ENCODE measurements at places on chromosomes 2 and 18.
A peak's percentile ranks its signal among the peaks of the same experiment; 100 is the strongest.

GRCh38 chr2:102335871-102336366, 19.7 kb upstream of the IL18R1 start:
- peak; percentile 3 for DNase-seq

DNA sequence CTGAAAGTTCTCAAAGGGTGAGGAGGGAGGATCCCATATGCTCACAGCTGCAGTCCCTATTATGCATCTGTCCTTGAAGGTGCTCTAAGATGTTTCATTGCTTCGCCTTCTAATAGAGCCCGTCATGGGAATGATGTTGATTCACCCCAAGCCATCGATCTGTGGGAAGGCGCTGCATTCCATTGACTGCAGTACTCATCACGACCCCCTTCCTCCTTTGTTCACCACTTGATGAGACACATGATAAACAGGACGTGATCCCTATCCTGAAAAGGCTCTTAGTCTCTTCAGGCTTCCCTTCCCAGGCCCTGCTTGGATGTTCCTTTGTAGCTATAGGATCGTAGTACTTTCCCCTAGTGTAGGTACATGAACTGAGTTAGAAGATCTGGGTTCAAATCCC, 181.8 kb downstream of the AGPS start:
- DNase-seq = no peak

- DNase-seq = peak; percentile 94
Observed at GRCh38 chr2:127810619-127811396, at the start of gene WDR33. Gene WDR33, minus strand, starts transcription at chr2:127811171. Its CDS starts 40,190 bp downstream, at chr2:127770981.

DNA sequence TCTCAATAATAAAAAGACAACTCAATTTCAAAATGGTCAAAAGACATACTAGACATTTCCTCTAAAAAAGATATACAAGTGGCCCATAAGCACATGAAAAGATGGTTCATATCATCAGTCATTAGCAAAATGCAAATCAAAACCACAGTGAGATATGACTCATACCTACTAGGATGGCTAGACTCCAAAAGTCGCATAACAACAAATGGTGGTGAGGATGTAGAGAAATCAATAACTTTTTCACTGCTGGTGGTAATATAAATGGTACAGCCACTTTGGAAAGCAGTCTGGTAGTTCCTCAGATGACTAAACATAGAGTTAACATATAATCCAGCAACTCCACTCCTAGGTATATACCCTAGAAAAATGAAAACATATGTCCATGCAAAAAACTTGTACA, 242.3 kb upstream of the NOL4 start:
- DNase-seq = no peak

GRCh38 chr2:67997528-67997900, 65.3 kb downstream of the C1D start:
- DNase-seq = no peak

DNA sequence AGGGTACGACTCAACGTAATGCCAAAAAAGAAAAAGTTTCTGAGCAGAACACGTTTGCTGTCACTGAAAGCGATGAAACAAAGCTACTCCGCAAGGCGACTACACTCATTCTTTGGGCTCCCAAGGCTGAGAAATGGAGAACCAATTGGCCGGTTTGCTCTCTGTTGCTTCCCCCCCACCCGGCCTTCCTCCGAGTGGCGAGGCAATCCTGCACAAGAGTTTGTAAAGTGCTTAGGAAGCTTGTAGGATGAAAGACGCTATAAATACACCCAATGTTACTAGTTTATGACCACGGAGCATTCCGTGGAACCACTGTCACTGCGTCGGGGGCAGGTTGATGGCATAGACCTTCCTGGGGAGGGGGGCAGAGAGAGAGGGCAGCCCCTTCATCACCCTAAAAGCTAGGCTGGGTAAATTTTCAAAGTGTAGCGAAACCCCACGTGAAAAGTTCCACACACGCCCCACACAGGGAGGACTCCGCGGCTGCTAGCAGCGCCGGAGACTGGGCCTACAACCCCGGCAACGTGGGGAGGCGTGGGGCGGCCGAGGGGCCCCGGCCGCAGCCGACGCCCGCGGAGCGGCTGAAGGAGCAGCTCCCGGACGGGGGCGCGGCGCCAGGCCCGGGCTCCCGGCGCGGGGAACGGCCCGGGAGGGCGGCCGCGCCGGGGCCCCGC, 915 bp downstream of the CUL3 start:
- peak; percentile 38 for DNase-seq

DNA sequence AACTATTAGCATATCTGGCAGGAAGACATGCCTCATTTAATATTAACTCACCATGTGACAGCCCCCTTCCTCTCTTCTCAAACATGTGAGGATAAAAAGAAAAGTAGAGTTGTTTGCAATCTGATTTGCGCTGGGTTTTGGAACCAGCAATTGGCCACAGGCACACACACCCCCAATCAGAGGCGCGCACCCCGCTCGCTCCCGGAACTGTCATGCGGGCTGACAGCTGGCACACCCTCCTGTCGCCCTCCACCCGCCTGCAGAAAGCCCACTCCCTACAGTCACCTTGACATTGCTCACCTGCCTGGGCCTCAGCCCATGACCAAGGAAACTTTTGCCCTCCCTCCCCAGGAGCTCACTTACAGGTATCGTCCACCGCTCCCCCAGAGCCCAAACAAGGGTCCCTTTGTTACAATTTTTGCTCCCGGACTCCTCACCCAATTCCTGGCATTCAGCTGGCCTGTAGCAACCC, 1.1 kb downstream of the COBLL1 start:
- DNase-seq = peak; percentile 60

DNA sequence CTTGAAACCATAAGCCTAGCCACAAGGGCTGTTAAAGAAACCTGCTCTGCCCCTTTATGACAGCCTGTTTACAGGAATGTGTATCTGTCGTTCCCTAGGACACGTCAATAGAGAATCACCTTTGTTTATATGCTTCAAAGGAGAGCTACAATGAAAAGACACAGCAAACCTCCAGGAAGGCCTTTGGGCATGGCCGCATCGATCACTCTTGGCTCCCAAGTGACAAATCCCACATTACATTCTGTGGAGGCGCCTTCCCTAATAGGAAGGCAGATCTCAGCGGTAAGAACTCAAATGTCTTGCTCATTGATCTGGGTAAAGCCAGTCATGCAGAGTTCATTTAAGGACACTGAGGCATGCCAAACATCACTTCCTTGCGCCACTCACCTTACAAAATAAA, 26.5 kb downstream of the KIAA2012 start:
- no peak for DNase-seq

DNA sequence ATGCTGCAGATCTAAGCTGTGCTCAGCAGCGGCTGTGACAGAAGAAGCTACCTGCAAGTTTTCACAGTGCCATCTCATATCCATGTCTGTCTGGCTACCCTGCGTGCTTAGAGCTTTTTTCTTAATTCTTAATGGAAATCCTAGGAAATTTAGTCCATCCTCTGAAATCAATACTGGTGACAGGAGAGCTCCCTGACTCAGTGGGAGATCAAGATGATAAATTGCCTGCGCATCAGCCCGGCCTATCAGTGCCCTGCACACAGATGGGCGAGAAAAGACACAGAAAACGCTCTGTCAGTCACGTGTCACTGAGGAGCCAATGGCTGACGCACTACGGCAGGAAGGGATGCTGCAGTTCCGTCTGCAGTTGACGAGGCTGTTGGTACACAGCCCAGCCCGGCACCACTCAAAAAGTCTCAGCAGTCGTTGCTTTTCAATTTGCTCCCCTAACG, 819.6 kb upstream of the FSHR start:
- peak; percentile 30 for DNase-seq

DNA sequence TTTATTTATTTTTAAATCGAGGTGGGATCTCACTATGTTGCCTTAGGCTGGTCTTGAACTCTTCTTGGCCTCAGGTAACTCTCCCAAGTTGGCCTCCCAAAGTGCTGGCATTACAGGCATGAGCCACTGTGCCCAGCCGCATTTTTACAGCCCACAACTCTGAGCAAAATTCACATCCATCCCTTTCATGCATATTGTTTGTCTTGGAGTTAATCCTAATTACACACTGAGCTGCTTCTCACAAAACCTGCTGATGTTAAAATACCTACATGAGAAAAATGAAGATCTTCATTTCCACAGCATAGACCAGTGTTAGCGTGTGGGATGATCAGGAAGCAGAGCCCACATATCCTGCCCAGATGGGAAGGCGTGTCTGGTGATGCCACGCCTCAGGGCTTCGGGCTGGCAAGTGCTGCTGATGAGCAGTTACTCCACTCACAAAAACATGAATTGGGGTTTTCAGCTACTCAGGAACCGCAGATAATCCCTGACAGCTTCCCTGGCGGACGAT, 14.6 kb downstream of the ITGB1BP1 start:
- no peak for DNase-seq

DNA sequence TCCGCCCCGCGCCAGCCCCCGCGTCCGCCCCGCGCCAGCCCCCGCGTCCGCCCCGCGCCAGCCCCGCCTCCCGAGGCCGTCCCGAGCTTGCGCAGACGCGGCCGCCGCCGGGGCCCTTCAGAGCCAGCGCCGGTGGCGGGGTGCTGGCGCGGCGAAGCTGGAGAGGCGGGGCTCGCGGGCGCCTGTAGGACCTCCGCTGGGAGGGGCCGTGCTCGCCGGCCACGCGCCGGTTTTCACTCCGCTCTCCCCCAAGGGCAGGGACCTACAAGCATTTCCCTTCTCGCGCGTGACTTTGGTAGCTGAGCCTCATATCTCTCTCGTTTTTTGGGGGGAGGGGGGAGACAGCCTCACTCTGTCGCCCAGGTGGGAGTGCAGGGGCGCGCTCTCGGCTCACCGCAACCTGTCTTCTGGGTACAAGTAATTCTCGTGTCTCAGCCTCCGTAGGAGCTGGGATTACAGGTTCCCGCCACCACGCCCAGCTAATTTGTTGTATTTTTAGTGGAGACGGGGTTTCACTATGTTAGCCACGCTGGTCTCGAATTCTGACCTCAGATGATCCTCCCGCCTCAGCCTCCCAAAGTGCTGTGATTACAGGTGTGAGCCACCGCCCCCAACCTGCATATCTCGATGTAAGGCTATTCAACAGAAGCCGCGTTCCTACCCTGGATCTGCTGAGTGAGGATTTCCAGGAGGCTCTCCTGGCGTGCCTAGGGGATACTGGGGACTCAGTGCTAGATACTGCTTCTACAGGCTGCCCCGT, at the start of gene ZNF514:
Gene ZNF514 (minus strand): TSS at position 159 of the 760 bp plus-strand sequence. CDS start 6,595 bp downstream, outside the sequence.
- peak; percentile 87 for DNase-seq

- no peak for DNase-seq
Observed at GRCh38 chr18:37006742-37007141, 177.8 kb downstream of the KIAA1328 start.

- peak; percentile 16 for DNase-seq
Observed at GRCh38 chr18:62183578-62184195, 3.2 kb downstream of the PIGN start.

GRCh38 chr2:26653207-26654060, 12.3 kb upstream of the CIB4 start:
- peak; percentile 72 for DNase-seq

- DNase-seq = no peak
Observed at GRCh38 chr18:21450913-21451312, 149.6 kb downstream of the ESCO1 start.

GRCh38 chr2:77521931-77522470, at the start of gene LRRTM4:
Gene LRRTM4, minus strand, starts transcription at chr2:77522376.
- DNase-seq = no peak

- DNase-seq = no peak
Observed at GRCh38 chr2:108239786-108240185, at the start of gene SULT1C3. Gene SULT1C3, plus strand, starts transcription at chr2:108239968. Its CDS starts 7,227 bp downstream, at chr2:108247195.

GRCh38 chr2:225076125-225076524, 33.9 kb upstream of the DOCK10 start:
- no peak for DNase-seq

- DNase-seq = no peak
Observed at GRCh38 chr2:4356109-4356508, 652.7 kb downstream of the DCDC2C start.

DNA sequence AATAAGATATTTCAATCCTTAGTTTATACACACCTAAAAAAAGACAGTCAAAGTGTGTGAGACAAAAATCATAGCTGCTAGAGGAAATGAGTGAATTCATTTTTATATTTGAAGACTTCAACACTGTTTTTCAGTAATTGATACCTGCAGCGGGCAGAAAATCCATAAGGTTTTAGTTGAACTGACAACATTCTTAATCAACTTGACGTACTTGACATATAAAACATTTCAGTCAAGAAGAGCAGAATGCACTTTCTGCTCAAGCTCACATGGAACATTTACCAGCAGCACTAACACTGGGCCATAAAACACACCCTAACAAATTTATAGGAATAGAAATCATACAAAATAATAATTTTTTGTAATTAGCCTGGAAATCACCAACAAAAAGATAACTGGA, 959.6 kb upstream of the SOX11 start:
- DNase-seq = no peak

DNA sequence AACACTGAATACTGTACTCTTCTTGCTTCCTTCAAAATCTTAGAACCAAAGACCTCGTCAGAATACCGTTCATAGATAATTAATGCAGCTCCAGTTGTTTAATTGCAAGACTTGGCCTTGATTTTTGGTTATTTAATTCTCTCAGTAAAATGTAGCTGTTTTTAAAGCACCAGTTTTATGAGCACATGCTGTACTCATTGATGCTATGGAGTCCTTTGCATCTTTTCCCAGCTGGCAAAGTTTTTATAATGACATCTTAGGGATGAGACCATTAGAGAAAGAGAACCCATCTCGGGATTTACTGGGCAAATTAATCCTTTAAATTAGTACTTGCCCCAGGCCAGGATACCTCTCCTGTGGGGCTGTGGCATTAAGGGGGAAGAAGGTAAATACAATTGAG, 199.3 kb downstream of the MEMO1 start:
- DNase-seq = no peak

DNA sequence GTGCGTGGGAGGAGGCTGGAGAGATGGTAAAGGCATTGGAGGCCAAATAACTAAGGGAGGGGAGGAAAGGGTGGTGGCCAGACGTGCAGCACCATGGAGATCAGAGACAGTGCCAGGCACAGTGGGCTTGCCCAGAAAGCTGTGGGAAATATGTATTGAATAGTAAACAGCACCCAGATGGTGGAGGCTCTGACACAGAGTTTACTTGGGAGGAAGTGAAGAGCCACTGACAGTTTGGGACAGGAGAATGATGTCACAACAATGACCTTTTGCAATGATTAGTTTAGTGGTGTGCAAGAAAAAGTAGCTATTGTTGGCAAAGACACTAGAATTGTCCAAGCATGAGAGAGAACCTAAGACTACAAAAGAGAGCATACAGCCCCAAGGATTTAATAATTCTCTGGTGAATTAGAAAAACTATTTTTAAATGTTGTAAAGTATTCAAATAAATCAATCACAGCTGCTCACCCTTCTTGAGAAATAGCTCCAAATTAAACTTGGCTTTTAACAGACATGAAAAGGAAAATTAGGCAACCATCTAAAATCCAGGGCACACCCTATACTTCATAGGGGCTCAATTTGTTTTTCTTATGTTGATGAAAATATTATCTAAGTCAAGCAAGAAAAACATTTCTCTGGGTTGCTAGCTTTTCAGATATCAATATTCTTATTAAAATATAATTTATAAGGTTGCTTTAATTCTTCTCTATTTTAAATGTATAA, 458.7 kb upstream of the HNRNPA3 start:
- DNase-seq = no peak

GRCh38 chr2:207163053-207163755, 2.5 kb downstream of the KLF7 start:
- peak; percentile 62 for DNase-seq

- no peak for DNase-seq
Observed at GRCh38 chr2:95074663-95075439, 46.8 kb downstream of the MRPS5 start.

- no peak for DNase-seq
Observed at GRCh38 chr2:159124441-159124911, 156.0 kb downstream of the TANC1 start.

Measured in thyroid gland (tissue), 4 donors.